Esophagus squamous epithelium (tissue), 5 donors: ENCODE measurements at places on chromosomes 4 and X.

- DNase-seq = no peak
Measured at GRCh38 chrX:29231800-29232199, 644.6 kb downstream of the IL1RAPL1 start.

DNA sequence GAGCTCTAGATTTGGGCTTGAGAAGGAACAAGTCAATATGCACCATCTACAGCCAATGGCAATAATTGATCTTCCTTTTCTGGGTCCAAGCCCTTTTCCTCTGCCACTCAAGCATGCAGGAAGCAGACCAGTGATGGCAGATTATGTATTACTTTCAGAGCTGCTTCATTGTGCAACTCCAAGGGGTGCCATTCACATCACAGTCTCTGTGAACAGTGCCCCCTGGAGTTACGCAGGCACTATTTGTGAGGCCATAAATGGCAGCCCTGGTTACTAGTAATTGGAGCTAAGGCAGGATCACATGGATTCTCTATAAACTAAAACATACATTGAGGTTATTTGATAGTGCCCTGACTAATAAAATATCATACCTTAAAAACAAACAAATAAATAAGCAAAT, 313.4 kb upstream of the SLC7A11 start:
- no peak for DNase-seq

DNA sequence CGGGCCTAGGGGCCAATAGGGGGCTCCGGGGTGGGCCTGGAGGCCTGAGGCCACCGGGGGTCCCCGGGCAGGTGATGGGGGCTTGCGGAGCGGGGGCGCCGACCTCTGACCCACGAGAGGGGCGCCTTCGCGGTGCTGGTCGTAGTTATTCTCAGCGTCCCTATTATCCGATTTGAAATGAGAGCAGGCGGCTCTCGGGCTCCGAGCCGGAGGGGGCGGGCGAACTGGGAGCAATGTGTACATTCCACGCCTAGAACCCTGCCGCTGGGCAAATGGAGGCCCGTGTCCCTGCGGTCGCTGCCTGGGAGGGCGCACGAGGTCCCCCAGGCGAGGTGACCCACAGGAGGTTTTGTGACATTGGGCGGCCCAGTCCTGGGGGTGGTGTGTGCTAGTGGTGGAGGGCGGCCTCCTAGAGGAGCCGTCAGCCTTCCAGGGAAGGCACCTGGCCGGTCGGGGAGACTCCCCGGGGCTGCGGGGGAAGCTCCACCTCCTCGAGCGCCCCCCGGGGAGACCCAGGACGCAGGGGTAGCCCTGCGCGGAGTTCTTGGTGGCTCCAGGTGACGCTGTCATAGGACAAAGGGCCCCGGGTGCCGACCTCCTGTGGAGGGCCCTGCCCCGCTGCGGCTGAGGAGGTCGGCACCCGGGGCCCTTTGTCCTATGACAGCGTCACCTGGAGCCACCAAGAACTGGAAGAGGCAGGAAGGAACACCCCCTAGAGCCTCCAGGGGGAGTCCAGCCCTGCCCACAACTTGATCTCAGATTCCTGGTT, 102.6 kb upstream of the PRKX start:
- DNase-seq = peak; percentile 2

- no peak for DNase-seq
Measured at GRCh38 chrX:93673869-93674271, at the start of gene FAM133A. Gene FAM133A (plus strand): TSS chrX:93674206. CDS start chrX:93709420, 35,214 bp downstream.

DNA sequence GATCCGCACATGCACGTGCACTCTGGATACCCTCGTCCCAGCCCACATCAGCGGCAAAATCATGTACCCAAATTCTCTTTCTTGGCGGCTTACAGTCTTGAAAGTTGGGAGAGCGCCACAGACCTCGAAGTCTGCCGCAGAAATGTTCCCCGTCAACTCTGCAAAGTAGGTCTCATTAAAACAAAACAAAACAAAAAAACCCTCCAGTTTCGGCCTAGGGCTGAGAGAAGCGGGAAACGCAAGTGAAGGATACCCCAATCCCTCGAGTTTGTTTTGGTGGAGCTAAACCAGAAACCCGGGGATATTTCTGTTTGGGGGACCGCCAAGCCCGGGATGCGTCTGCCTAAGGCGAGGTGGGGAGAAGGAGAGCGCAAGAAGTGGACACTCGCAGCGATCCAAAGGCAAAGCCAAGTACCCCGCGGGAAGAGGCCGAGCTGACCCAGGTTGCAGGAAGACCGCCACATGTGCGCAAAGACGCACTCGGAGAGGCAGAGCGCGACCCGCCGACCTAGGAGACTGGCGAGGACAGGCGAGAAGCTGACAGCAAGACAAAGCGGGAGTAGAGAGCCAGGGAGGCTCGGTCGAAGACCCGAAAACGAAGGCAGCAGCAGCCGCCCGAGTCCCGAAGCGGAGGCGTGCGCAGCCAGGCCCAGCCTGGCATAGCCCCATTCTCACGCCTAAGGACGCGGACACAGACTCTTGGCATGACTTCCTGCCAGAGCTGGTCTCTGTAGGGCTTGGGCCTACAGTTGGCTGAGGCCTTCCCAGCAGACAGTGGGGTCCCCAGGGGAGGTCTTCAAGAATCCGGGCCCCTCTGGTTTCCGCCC, 49.6 kb upstream of the BCOR start:
- no peak for DNase-seq

GRCh38 chr4:123421227-123421936, 24.8 kb downstream of the SPRY1 start:
- DNase-seq = no peak

GRCh38 chrX:77892887-77893286, 2.3 kb downstream of the MAGT1 start:
- no peak for DNase-seq

DNA sequence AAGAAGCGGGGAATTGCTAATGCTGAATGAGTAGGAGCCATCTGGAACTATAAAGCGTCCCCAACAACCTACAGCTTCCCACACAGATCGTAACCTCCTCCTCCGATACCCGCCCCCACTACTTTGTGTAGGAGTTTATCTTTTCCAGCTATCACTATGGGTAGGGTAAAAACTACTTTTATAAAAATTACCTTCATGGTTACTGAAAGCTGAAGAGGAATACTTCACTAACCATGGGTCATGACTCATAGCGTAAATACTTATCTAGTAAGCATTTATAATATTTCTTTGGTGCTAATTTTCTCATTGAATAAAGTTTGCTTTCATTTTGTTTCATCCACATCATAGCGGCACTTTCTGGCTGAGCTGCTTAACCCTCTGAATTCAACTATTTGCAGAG, 79.4 kb upstream of the TNIP3 start:
- DNase-seq = no peak
